ENCODE measurements at places on chromosomes 1 and 21.
A peak's percentile ranks its signal among the peaks of the same experiment; 100 is the strongest.

DNA sequence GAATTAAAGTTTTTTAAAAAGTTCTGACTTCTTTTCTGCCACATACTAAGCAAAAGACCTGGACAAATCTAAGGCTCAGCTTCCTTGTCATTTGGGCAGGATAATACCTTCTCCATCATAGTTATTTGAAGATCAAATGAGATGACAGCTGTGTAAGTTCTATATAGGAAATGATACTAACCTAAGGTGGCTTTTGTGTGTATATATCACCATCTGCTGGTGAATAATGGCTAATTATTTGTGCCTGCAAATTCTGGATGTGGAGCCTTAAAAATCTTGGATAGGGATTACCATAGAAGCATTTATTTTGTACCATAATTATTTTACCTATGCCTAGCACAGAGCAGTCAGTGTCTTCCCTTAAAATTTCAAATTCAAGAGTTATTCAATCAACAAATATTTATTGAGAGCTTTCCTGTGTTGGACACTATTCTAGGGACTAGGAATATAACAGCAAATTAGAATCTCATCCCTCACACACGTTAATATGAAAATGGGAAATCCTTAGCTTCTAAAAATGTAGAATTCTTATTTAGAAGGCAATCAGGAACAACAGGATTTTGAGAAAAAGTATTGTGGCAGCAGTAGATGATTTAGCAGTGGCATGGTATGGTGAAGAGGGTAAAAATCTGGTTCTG is 89.8 kb downstream of the TMEM200B start:
- peak; percentile 5 for DNase-seq

- DNase-seq: no peak
These were observed 790 bp upstream of the MATN1 start for GRCh38 chr1:30724175-30724574.

- DNase-seq: no peak
These were observed 14.5 kb upstream of the NLRP3 start for GRCh38 chr1:247401310-247402119.

DNA sequence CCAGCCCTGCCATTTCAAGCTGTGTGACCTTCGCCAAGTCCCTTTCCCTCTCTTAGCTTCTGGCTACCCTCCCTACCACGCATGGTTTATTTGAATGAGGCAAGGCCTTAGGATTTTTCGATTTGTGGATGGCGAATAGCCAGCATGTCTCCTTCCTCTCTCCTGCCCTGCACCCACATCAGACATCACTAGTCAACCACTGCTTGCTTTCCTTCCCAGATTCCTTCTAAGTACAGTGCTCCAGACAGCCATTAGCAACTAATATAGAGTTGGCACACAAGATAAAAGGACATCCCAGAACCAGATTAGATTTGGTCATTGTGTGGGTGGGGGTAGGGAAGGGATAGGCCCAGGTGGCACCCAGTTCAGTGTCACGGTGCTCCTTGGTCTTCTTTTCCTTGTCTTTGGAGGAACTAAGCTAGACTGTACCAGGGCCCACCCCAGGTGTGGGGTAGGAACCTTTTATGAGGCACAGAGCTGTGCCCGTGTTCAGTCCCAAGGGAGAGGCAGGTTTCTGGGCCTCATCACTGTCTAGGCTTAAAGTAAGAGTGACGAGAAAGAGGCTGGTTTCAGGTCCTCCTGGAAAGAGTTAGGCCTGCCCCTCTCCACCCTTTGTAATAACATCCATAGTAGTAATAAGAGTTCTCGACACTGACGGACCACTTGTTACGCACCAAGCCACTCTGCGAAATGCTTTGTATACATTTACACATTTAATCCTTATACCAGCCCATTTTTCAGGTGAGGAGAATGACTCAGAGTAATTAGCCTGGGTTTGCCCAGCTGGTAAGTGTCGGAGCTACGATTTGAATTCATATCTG is 8.6 kb downstream of the ALPL start:
- DNase-seq: no peak

GRCh38 chr1:225735252-225736149 is 42.1 kb upstream of the SRP9 start:
- peak; percentile 90 for DNase-seq

GRCh38 chr1:28910379-28911115 is 3.8 kb upstream of the EPB41 start:
- DNase-seq: no peak

GRCh38 chr1:67382292-67382691 is 47.9 kb downstream of the SERBP1 start:
- no peak for DNase-seq

DNA sequence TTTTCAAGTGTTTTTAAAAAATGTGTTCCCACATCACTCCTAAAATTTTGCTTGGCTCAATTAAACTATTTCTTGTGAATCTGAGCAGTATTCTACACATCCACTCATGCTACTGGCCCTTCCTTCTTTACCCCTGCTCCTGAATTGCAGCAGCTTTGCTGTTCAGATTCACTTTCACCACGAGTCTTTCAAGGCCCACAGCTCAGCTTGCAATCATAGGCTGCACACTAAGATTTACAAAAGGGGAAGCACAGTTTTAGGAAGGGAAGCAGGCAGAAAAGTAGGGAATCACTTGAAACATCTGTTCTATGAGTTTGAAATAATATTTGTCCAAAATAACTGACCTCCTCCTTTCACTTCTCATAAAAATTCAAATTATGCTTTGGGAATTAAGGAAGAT is 70.9 kb upstream of the EDEM3 start:
- DNase-seq: no peak

DNA sequence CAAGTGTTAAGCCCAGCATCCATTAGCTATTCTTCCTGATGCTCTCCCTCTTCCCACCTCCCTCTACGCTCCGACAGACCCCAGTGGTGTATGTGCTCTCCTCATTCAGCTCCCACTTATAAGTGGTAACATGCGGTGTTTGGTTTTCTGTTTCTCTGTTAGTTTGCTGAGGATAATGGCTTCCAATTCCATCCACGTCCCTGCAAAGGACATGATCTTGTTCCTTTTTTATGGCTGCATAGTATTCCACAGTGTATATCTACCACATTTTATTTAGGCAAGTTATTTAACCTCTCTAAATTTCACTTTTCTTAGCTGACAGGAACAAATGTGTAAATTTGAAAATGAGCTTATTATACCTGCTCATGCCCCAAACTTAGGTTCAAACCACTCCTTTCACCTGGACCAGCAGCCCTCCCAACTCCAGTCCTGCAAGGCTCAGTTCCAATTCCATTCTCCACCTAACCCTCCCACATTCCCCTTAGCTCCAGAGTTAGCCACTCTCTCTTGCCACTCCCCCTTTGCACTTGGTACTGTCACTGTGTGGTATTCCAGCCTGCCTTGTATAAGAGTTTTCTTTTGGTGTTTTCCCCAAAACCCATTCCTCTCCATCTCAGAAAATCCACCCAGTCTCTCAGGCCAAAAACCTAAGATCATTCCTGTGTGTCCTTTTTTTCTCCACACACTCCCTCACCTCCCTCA is 1.7 kb upstream of the PEF1 start:
- DNase-seq: no peak

- DNase-seq: no peak
These were observed 7.2 kb downstream of the CNST start for GRCh38 chr1:246573491-246573890.

GRCh38 chr1:52669696-52670095 is 28.5 kb downstream of the COA7 start:
- DNase-seq: peak; percentile 26

GRCh38 chr1:11930571-11931445 is 3.7 kb upstream of the PLOD1 start:
- DNase-seq: no peak

- DNase-seq: no peak
These were observed 10.3 kb downstream of the FBXO28 start for GRCh38 chr1:224124220-224124619.

- DNase-seq: no peak
These were observed 118.4 kb downstream of the HIVEP3 start for GRCh38 chr1:41800311-41800829.

GRCh38 chr21:22438428-22439086 is 1440.3 kb downstream of the NCAM2 start:
- DNase-seq: no peak

GRCh38 chr1:50724626-50725286 is 235.3 kb downstream of the FAF1 start:
- DNase-seq: no peak

GRCh38 chr1:37595440-37596181 is at the start of gene GNL2:
GNL2 (minus strand) TSS chr1:37595937; CDS start chr1:37595822, 115 bp downstream.
- peak; percentile 97 for DNase-seq

- DNase-seq: no peak
These were observed 25.5 kb upstream of the C1orf53 start for GRCh38 chr1:197876894-197877293.

DNA sequence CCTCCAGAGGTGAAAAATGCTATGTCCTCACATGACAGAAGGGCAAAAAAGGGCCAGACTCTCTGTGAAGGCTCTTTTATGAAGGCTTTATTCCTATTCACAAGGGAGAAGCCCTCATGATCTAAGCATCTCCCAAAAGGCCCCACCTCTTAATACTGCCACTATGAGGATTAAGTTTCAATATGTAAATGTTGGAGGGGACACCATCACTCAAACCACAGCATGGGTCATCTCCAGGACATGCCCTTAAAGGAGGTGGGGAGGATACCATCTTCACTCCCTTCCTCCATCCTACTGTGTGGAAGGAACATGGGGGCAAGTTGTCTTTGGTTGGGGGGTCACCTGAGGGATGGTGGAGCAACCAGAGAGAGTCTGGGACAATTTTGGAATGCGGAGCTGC is 170.1 kb downstream of the TRIM33 start:
- no peak for DNase-seq

DNA sequence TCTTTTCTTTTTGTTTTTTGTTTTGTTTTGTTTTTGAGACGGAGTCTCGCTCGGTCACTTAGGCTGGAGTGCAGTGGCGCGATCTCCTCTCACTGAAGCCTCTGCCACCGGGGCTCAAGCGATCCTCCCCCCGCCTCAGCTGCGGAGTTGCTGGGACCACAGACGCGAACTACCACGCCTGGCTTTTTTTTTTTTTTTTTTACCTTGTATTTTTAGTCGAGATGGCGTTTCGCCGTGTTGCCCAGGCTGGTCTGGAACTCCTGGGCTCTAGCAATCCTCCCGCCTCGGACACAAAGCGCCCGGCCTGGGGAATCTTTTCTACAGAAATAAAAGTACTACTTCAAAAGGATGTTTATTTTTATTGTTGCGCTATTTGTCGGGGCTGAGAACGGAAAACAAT is 1.1 kb upstream of the SETDB1 start:
- no peak for DNase-seq

DNA sequence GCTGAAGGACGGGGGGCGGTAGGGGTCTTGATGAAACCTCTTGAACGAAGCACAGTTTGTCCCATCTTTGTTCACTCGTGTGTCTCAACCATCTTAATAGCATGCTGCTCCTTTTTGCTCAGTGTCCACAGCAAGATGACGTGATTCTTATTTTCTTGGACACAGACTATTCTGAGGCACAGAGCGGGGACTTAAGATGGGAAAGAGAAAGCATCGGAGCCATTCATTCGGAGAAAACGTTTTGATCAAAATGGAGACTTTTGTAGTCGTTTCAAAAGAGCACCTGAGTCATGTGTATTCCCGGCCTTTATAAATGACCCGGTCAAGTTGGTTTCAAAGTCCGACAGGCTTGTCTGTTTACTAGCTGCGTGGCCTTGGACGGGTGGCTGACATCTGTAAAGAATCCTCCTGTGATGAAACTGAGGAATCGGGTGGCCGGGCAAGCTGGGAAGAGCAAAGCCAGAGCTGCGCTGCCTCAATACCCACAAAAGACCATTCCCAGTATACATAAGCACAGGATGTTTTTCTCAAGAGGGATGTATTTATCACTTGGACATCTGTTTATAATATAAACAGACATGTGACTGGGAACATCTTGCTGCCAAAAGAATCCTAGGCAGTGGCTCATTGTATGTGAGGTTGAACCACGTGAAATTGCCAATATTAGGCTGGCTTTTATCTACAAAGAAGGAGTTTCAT is 18.5 kb downstream of the ETS2 start:
- no peak for DNase-seq

DNA sequence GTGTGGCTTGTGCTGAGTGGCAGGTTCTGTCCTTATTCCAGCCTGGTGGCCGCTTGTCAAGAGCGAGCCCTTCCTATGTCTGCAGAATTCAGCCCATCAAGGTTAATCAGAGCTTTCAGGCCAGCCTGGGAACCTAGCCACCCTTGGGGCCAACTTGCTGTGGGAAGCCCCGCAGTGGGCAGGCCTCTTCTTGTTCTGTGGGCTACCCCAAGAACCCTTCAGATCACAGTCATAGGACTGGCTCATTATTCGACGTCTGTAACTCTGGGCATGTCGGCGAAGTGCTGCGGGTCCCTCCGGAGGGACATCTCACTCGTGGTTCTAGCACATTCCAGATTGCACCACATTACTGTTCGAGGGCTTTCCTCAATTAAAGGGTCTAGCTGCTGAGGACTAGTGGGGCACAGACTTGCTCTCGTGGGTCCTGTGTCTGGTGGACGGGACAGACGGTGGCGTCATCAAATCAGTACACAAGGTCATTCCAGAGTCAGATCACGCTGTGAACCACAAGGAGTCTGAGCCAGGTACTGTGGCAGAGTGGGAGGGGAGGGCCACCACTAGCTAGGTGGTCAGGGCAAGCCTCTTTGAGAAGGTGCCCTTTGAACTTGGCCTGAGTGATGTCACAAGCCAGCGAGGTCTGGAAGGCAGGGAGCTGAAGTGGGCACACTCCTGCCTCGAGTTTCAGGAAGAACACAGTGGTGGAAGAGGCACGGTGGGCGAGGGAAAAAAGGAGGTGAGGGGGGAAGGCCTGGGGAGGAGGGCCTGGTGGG is 20.3 kb upstream of the TNFRSF1B start:
- no peak for DNase-seq

DNA sequence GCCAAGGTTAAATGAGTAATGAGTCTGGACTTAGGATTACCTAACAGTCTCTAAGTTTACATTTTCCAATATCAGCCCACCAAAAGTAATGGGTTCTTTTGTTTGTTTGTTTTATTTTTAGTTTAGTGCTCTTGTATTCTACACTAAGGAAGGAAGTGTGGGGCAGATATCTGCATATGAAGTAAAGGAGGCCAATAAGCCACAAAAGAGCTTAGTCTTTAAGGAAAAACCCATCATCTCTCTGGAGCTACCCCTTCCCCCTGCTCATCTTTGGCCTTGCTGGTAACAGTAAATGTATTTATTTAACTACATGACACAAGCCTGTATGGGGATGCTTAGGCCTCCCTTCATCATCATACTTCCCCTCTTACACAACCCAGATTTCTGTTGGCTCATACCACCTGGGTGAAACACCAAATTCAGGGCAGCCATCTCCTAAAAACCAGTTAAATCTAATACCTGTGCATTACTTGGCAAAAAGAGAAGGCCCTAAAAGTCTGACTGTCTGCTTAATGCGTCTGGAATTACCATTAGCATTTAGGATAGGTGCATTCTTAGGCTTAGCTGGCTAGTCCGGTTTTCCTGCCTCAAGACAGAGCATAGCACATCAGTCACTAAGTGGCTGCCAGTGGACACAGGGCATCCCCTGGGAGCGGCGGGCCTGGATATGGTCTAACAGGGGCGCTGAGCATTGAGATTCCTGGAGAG is 96.8 kb upstream of the ADGRL2 start:
- DNase-seq: no peak

Measured in amniotic stem cell (primary cell).